ENCODE measurements at places on chromosomes 6 and 20. TPM values are rescaled to one million over a fixed set of nuclear protein-coding genes. Genes with fewer than 3 reads are reported as not detected.
A peak's percentile ranks its signal among the peaks of the same experiment; 100 is the strongest.

DNA sequence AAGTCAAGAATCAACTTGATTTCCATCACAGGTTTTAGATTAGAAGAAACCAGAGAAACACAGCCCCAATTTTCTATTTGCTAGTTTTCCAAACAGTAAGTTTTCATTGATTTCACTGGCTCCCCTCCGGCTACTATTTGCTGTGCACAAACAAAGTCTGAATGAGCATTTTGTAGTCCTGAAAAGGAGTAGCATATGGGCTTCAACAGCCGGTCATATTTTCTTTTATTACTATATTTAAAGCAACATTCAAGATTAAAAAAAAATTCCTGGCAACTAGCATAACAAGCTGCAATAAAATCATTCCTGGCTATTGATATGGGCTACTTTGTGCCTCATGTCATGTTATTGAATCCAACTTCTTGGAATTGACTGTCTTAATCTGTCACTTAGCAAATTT is 48.3 kb downstream of the CARMIL1 start:
- no peak for DNase-seq

DNA sequence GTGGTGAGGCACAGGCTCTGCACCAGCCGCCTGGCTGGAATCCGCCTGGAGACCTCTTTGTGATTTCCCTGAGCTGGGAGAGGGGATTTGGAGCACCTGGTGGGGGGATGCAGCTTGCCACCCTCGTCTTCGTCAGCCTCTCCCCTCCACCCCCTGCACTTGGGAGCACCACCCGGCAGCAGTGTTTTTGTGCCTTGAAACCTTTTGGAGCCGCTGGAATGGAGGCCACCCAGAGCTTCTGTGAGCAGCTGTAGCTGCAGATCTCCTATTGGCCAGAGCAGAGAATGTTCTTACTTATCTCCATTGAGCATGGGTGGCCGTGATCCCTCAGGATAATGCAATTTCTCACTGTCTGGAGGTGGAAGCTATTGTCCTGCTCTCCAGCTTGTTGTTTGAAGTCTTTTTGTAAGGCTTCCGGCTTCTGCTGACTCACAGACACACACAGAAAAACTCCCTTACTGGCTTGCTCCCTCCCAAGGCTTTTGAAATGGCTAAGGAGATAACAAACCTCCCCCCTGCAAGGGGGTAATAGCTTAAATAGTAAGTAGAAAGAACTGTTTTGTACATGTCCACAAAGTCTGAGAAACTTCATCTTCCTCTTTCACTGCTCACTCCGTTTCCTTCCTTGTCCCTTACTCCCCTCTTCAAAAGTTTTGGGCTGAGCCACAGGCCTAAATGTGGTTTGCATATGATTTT is 271.2 kb downstream of the PRL start:
- peak; percentile 2 for DNase-seq

- no peak for DNase-seq
These were observed 13.4 kb downstream of the DCBLD1 start for GRCh38 chr6:117495869-117496268.

TMEM30A gene
- polyA plus RNA-seq: 37.8 TPM

EYA2 gene
- not detected for polyA plus RNA-seq

- DNase-seq: no peak
These were observed at the start of gene JPH2 for GRCh38 chr20:44187054-44187771. TSS of gene JPH2 (minus strand) at chr20:44187188. CDS start at chr20:44186705, 483 bp downstream.

GRCh38 chr20:19275630-19276071 is 63.2 kb downstream of the SLC24A3 start:
- DNase-seq: no peak

DNA sequence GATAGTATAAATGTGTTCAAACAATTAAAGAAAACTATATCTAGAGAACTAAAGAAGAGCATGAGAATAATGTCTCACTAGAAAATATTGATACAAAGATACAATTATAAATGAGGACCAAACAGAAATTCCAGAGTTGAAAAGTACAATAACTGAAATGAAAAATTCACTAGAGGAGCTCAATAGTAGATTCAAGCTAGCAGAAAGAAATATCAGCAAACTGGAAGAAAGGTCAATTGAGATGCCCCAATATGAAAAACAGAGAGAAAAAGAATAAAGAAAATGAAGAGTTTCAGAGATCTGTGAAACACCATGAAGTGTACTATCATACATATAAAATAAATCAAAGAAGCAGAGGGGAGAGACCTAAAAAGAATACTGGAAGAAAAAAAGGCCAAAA is 18.0 kb upstream of the BRPF3 start:
- DNase-seq: no peak

DNA sequence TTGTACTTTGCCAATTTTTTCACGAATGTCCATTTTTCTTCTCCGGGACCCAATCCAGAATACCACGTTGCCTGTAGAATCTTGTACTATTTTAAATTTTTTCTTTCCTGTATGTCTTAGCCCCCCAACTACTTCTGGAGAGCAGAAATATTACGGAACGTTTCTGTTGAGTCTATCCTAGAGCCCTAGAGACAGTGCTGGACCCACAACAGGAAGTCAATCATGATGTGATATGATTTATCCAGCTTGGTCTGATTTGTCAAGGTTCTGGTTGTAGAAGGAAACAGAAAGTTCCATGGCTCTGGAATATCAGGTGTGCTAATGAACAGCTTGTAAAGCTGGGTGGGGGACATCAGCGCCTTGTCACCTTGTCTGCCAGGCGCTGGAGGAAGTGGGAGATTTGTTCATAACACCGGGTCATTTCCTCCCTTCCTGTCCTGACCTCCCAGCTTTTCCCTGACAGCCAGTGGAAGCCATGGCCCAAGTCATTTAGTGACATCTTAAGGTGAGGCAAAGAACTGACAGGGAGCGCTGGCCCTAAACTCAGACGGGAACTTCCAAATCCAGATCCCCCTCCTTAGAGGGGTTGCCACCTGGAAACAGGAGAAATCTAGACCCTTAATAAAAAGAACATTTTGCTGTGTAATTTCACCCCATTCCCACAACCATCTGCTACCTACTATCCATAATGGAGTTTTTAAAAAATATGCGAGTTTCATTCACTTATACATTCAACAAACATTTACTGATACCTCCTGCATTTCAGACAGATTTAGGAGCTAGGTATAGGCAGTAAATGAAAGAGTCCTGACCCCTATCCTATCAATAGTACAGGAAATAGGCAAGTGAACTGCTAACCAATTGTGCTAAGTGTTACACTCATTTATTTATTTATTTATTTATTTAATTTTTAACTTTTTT is 130.5 kb downstream of the ZFP64 start:
- no peak for DNase-seq

RFX6 gene
- not detected for polyA plus RNA-seq

DNA sequence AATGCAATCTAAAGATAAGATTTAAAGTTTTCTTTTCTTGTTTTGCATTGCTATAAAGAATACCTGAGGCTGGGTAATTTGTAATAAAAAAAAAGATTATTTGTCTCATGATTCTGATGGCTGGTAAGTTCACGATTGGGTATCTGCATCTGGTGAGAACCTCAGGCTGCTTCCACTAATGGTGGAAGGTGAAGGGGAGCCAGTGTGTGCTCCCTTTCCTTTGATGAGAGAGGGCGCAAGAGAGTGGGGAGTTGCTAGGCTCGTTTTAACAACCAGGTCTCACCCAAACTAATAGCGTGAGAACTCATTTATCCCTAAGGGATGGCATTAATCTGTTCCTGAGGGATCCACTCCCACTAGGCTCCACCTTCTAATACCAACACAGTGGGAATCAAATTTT is 353.2 kb downstream of the BTBD3 start:
- DNase-seq: no peak

HLA-DQA1 gene
- polyA plus RNA-seq: 11.0 TPM

DNA sequence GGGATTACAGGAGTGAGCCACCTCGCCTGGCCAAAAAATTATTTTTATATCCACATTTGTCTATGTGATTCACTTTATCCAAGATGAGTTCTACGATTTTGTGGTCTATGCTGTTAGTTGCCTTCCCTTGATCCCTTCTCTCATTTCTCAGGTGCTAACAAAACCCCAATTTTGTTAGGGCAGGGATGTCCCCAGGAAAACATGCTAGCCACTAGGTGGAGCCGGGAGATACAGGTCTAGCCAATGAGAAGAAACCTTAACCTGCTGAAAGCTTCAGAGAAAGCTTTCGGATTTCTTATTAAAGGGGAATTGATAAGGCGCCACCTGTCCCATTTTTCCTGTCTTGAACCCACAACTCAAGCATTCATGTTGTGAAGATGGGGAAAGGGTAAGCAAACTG is 167.4 kb upstream of the OLIG3 start:
- DNase-seq: peak; percentile 12

CCM2L gene
- polyA plus RNA-seq: not detected

TRMT6 gene
- 11.2 TPM for polyA plus RNA-seq

TPD52L1 gene
- polyA plus RNA-seq: not detected

OR2J2 gene
- polyA plus RNA-seq: not detected

DNA sequence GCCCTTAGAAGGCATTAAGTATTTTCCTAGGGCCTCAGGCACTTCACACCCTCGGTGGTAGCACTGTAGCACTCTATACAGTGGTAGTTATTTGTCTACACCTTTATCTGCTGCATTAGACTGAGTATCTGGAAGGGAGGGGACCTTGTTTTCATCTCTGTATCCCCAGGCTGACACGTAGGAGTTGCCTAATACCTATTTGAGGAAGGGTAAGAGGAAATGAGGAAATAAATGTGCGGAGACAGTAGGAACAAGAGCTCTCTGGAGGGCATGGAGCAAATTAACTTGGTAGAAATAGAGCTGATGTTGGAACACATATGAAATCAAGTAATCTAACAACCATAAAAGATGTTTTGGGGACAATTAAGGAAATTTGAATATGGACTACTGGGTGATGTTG is 3.9 kb downstream of the CNPY3 start:
- no peak for DNase-seq

UBE2V1 gene
- 141 TPM for polyA plus RNA-seq

DNA sequence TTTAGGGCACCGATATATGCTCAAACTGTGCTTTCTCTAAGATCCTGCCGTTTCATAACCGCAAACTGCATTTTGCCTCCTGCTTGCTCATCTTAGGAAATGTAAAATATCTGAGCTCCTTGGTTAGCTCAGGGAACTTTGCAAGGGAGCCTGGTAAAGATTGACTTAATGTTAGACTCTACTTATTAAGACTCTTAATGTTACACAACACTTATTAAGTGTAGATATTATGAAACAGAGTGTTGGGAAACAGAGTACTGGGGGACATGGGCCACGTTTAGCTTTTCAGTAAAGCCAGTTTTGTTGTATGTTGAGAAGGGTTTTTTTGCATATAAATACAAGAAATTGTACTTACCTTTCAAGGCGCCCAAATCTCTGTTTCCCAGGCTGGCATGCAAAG is 1.9 kb downstream of the LTV1 start:
- no peak for DNase-seq

- no peak for DNase-seq
These were observed 37.0 kb downstream of the BMP7 start for GRCh38 chr20:57229490-57229889.

- DNase-seq: no peak
These were observed 4.1 kb upstream of the CEP250 start for GRCh38 chr20:35451295-35451694.

GRCh38 chr6:145028144-145028818 is 707.0 kb downstream of the EPM2A start:
- no peak for DNase-seq

TULP4 gene
- polyA plus RNA-seq: 18.9 TPM

GRCh38 chr20:35952480-35953386 is 1.6 kb downstream of the SCAND1 start:
- DNase-seq: no peak

FABP7 gene
- polyA plus RNA-seq: not detected

DYNLT2 gene
- 0.35 TPM for polyA plus RNA-seq

RIMS1 gene
- polyA plus RNA-seq: not detected

- no peak for DNase-seq
These were observed 151.8 kb upstream of the HEY2 start for GRCh38 chr6:125597411-125598253.

Measured in naive thymus-derived CD8-positive, alpha-beta T cell (primary cell).